ENCODE measurements at places on chromosomes 7 and 10. TPM values are rescaled to one million over a fixed set of nuclear protein-coding genes. Genes with fewer than 3 reads are reported as not detected.

DNA sequence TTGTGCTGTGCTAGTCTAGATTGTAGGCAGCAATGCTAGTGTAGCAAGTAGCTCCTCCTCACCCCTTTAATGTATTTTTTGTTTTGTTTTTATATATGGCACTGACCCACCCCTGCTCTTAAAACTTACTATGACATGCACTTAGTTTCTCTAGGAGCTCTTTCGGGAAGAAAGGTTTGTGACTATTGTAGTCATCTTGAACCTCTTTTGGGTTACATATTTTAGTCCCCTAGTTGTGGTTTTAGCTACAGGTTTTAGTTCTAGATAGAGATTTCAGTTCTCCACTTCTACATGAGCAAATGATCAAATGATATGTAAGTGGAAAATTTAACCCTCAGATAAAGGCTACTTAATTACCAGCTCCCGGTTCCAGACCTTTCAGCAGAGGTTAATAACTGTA lies 14.9 kb downstream of the MINPP1 start:
- DNase-seq: no peak

- peak; percentile 86 for DNase-seq
Measured at GRCh38 chr7:140653319-140654108, 12.9 kb upstream of the DENND2A start.

- no peak for DNase-seq
Measured at GRCh38 chr10:77334501-77334900, 303.1 kb downstream of the KCNMA1 start.

GRCh38 chr10:91778485-91778884 lies 19.7 kb upstream of the TNKS2 start:
- DNase-seq: no peak

DNA sequence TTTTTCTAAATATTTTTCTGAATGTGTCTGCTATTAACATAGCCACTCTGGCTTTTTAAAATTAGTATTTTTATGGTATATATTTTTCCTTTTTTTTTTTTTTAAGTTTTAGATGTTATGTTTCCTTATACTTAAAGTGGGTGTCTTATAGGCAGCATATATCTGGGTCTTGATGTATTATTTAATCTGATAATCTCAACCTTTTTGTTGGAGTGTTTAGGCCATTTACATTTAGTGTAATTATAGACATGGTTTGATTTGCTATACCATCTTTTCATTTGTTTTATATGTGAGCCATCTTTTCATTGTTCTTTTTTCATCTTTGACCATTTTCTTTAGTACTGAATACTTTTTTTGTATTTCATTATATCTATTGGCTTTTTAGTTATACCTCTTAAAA lies 45.0 kb downstream of the TRUB1 start:
- DNase-seq: no peak

- DNase-seq: no peak
Measured at GRCh38 chr10:66928776-66929175, 2.9 kb downstream of the LRRTM3 start.

DNA sequence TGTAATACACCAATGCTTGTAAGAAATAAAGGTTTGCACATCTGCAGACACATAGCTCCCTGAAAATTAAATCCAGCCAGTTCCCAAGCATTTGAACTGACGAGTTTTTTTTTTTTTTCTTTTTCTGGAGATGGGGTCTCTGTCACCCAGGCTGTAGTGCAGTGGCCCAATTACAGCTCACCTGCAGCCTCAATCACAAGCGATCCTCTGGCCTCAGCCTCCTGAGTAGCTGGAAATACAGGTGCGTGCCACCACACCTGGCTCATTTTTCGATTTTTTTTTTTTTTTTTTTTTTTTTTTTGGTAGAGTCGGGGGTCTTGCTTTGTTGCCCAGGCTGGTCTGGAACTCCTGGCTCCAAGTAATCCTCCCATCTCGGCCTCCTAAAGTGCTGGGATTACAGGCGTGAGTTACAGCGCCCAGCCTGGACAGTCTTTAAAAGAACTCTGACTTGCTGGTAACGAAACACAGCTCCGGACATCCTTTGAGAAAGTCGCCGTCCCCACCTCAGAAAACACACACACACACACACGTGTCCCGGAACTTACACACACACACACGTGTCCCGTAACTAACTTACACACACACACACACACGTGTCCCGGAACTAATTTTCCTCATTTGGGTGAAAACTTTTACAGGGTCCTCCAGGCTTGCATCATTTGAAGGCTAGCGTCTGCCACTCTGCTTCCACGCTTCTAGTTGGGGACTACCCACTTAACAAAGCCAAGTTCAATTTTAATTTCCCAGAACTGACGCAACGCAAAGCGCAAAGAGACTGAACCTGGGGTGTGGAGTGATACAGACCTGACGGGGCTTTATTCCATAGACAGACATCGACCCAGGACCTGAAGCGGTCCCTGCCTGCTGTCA lies 18.6 kb downstream of the OCM2 start:
- peak; percentile 14 for DNase-seq

DNA sequence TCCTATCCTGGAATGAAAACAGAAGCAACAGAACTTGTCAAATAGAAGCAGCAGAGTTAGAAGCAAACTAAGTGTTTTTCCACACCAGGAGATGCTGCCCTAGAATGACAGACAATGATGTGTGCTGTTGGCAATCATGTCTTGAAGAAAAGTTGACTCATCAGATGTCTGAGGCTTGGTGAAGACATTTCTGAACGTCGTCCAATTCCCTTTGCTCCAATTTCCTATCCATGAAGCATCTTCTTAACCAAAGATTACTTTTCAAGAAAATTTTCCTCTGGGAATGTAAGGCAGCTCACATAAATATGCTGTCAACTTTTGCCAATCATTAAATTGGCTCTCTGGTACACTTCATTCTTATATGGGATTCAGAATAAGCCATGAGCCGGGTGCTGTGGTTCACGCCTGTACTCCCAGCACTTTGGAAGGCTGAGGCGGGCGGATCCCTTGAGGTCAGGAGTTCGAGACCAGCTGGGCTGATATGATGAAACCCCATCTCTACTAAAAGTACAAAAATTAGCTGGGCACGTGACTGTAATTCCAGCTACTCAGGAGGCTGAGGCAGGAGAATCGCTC lies 34.6 kb downstream of the MALSU1 start:
- peak; percentile 84 for DNase-seq

GRCh38 chr7:102424129-102424551 lies 9.2 kb upstream of the ORAI2 start:
- DNase-seq: no peak

DNA sequence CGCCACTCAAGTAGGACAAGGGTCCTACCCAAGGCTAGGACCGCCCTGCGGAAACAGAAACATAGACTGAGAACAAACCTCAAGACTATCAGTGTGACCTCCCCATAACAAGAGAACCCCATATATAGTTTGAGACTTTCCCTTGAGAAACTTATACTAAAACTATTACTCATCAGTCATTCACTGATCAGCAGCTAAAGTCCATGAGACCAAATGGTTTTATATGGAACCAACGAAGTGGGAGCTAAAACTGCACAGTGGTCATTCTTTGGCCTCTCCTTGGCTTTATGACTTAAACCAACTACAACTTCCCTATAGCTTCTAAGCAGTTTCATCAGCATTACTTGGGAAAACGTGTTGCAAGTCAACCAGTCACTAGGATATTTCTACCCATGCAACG lies 13.7 kb upstream of the ZSCAN21 start:
- DNase-seq: no peak

- no peak for DNase-seq
Measured at GRCh38 chr7:37409461-37409860, 39.2 kb downstream of the ELMO1 start.

DNA sequence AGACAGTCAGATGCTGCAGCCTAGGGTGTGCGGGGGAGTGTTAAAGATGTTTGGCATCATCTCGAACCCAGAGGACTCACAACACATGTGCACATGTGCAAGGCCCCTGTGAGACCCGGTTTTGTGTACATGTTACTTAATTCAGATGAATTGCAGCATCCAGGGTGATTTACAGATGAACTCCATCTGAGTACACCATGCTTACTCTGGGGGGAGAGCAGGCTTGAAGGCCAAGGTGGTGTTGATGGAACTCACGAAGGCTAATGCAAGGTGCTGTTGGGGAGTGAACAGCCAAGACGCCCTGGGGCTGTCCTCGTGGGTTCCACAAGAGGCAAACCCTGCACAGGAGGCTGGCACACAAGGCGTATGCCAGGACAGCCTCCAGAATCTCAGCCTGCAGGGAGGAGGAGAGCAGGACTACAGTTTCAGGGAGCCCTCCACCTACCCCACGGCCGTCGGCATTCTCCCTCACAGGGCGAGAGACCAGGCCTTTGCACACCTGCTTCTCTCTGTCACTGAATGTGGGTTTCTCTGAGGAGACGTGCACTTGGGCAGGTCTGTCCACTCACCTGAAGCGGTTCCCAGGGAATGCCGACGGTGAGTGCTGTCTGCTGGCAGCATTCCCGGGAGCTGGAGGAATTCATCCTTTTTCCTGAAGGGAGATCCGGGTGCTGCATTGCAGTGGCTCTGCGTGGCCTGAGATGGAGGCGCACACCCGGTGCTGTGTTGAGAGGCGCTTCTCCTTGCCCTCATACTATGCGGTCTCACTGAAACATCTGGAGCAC lies 178.5 kb upstream of the RNF32 start:
- DNase-seq: no peak

GRCh38 chr7:91276909-91277308 lies 12.7 kb downstream of the FZD1 start:
- no peak for DNase-seq

- DNase-seq: no peak
Measured at GRCh38 chr10:59234194-59234593, 57.8 kb downstream of the PHYHIPL start.

DNA sequence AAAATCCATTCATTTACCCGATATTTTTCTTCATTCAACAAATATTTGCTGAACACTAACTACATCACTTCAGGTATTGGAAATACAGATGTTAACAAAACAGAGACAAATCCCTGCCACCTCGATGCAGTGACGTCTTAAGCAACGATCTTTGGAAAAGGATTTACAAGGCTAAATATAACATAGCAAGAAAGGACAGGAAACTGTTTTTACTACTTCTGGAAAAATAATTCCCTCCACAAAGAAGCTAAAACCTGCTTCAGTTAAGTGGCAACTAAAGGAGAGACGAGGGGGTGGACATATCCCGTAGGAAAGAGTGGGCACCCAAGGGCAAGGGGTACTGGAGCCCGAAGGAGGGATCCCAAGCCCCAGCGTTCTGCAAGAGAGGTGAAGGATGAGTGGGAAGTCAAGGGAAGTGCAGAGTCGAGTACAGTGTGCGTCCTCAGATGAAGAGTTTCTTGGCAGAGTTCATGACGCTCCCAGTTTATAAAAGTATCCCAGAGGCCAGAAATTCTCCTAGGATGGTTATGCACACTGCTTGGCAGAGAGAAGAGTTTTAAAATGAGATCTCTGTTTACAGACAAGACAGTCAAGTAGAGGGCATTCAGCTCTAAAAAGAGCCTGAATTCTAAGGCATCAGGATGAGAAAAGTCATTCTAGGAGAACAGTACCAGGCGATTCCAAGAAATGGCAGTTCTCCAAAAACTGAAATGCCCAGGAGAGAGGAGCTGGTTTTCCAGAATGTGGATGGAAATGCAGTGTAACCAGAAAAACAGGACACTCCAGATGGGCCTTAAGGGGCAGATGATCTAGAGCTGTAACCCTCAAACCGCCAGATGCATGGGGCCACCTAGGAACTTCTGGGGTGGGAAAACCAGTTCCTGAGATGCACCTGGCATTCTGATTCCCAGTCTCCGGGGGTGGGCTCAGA lies 97.3 kb downstream of the GRB10 start:
- peak; percentile 54 for DNase-seq

DNA sequence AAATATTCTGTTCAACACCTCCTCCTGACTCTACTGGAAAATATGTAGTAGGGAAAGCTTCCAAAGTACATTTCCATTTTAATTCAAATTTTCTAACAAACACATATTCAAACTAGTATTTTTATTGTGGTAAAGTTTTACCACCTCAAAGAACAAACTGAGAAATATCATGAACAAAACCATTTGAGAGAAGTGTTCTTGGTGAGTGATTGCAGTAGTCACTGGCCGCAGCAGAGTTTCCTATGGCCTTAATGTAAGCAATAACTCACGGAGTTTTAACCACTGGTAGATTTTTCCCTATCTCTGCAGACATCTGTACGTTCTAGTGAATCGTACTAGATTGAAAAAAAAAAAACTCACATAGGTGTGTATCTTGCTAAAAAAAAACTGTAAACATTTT lies 487.0 kb upstream of the FZD8 start:
- no peak for DNase-seq

- no peak for DNase-seq
Measured at GRCh38 chr7:11786186-11786585, 45.8 kb downstream of the THSD7A start.

GRCh38 chr10:60286559-60286958 lies 103.1 kb downstream of the ANK3 start:
- no peak for DNase-seq

DNA sequence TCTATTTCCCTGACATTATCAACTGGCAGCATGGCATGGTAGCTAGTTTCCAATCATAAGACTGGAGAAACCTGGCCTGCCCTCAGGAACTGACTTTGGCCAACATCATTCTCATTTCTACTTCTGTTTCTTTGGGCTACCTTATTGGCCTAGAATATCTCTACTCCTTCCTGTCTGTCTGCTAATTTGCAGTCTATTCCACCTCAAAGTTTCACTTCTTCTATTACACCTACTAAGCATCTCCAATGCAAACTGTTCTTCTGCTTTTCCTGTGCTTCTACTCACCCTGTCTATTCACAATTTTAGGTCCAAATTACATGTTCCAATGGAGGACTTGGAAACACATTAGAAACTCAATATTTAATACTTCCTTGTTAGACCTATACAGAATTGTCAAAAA lies 65.6 kb downstream of the ZNF503 start:
- DNase-seq: no peak

DNA sequence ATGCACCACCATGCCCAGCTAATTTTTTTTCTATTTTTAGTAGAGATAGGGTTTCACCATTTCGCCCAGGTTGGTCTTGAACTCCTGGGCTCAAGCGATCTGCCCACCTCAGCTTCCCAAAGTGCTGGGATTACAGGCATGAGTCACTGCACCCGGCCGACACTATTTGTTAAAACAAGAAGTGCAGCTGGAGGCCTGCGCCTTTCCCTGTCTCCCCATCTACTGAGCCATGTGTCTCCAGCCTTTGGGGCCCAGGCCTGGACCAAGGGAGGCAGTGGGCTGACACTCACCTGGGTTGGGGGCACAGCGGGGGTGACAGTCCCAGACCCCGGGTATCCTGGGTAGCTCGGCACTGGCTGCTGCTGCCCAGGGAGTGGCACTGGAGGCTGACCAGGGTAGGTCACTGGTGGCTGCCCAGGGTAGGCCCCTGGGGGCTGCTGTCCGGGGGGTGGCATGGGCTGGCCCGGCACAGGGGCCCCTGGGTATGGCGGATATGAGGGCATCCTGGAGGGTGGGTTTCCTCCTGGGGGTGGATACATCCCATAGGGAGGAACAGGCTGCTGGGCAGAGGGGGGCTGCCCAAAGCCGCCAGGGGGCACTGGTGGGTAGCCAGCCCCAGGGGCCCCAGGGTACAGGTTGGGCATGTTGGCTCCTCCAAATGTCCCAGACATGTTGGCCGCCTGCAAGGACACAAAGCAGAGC lies 36.3 kb downstream of the PLAC9 start:
- DNase-seq: no peak

- no peak for DNase-seq
Measured at GRCh38 chr10:82148764-82149163, 273.8 kb downstream of the NRG3 start.

The HOGA1 gene
- 1.5 TPM for polyA plus RNA-seq

The LIMK1 gene
- 10.3 TPM for polyA plus RNA-seq

The APBB1IP gene
- 1.7 TPM for polyA plus RNA-seq

The MDH2 gene
- 164 TPM for polyA plus RNA-seq

The ASB15 gene
- 7.1 TPM for polyA plus RNA-seq

The ZNF365 gene
- polyA plus RNA-seq: 0.20 TPM

The TMEM120A gene
- polyA plus RNA-seq: 48.9 TPM

The ZNF727 gene
- 0.87 TPM for polyA plus RNA-seq

The FAM25A gene
- polyA plus RNA-seq: not detected

The HOXA13 gene
- polyA plus RNA-seq: 0.85 TPM

The C10orf105 gene
- not detected for polyA plus RNA-seq

Measured in muscle of arm (tissue), 14 donors.